Stimulated activated CD4-positive, alpha-beta T cell treated with anti-CD3 and anti-CD28 coated beads, Interleukin-15, amount 100 ng/mL, for 48 hours (primary cell): ENCODE measurements at places on chromosomes 13 and 19.

- peak; percentile 43 for DNase-seq
Measured at GRCh38 chr19:42606660-42607351, 12.1 kb upstream of the CEACAM8 start.

GRCh38 chr19:14433554-14434501, 722 bp downstream of the PKN1 start:
- no peak for DNase-seq

DNA sequence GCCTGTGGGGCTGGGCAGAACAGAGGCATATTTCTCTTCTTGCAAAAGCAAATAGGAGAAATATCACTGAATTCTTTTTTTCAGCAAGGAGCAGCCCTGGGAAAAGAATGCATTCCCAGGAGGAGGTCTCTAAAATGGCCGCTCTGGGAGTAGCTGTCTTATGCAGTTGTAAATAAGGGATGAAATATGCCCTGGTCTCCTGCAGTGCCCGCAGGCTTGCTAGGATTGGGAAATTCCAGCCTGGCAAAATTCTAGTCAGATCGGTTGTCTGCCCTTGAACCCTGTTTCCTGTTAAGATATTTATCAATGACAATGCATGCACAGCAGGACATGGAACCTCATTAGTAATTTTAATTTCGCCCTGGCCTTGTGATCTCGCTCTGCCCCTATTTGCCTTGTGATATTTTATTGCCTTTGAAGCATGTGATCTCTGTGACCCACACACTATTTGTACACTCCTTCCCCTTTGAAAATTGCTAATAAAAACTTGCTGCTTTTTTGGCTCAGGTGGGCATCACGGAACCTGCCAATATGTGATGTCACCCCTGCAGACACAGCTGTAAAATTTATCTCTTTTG, 1993.2 kb downstream of the PCDH9 start:
- no peak for DNase-seq

DNA sequence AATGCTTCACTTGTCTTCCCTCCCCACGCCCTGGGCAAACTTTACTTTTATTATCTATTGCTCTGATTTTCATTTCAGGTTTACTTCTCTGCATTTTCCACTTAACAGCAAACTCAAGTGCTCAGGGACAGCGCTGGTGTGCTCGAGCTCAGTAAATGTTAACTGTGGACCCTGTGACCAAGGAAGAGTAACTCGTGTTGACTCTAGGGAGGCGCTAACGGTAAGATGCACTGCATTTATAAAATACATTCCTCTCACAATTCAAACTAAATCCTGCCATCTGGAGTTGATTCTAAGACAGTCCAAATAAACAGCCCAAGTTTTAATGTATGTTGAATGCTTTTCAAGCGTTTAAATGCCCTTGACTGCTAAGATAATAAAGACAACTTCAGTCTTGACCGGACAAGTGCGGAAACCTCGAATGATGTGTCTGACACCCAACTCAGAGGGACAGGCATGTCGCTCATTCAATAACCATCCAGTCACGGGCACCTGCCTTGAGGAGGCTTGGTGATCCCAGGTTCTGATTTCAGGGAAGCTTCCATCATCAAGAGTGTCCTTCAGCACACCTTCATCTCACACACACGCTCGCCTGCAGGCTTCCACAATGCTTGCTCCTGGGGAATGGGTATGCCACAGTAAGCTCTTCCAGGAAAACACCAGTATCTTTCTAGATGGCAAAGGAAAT, 93.2 kb downstream of the STK24 start:
- no peak for DNase-seq

GRCh38 chr13:40755082-40755700, 15.8 kb downstream of the MRPS31 start:
- DNase-seq, result no peak

GRCh38 chr13:87087741-87088140, 583.4 kb upstream of the SLITRK5 start:
- DNase-seq, result no peak
